ENCODE measurements at places on chromosomes 7 and 10.

- DNase-seq: peak; percentile 62
Measured at GRCh38 chr10:87054373-87055295, 34.5 kb downstream of the FAM25A start.

- no peak for DNase-seq
Measured at GRCh38 chr10:69503896-69504265, 52.6 kb downstream of the TSPAN15 start.

GRCh38 chr10:127347202-127347959, 151.0 kb upstream of the INSYN2A start:
- no peak for DNase-seq

DNA sequence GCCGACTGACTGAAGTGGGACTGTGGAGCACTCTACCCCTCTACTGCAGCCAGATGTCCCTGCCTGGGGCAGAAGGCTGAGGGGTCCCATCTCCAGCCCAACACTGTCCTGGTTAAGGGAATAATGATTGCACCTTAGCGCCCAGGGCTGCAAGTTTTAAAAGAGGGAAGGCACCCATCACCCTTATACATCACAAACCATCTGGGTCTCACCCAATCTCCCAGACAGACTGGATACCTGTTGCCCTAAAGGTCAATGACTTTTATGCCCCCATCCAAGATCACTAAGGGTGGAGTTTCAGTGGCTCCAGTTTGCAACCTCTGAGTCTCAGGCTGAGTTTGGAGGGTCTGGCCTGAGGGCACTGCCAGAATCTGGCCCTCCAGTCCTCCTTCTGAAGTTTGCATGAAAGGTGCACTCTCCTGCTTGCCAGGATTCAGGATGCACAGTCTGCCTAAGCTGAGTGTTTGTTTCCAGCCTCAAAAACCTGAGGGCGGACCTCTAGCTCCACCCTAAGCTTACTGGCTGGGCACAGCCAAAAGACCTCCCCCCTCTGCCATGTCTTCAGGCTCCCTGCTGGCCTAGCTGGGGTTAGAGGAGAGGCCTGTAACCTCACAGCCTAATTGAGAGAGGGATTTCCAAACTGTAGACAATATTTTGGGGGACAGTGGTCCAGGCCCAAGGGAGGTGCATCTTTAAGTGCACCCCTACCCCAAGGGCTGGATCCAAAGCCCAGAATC, 2.5 kb upstream of the EMX2 start:
- DNase-seq: no peak

DNA sequence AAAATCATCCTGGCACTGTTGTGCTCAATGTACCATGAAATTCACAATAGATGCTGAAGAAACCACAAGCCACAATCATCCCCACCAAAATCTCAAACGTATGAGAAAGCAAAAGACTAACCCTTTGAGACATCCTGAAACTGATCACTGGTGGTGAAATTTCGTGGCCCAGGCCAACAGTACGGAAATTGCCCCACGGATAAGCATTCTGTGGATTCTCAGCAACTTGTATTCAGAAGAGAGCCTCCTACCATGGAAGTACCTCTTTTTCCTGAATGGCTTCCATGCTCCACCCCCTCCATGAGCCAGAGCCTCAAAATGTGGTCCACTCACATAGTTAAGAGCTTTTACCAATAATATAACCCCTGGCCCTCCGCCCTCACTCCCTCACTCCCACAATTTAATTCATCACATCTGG, 163.9 kb upstream of the AUTS2 start:
- DNase-seq: no peak
